ENCODE measurements at places on chromosomes 7 and 10.

DNA sequence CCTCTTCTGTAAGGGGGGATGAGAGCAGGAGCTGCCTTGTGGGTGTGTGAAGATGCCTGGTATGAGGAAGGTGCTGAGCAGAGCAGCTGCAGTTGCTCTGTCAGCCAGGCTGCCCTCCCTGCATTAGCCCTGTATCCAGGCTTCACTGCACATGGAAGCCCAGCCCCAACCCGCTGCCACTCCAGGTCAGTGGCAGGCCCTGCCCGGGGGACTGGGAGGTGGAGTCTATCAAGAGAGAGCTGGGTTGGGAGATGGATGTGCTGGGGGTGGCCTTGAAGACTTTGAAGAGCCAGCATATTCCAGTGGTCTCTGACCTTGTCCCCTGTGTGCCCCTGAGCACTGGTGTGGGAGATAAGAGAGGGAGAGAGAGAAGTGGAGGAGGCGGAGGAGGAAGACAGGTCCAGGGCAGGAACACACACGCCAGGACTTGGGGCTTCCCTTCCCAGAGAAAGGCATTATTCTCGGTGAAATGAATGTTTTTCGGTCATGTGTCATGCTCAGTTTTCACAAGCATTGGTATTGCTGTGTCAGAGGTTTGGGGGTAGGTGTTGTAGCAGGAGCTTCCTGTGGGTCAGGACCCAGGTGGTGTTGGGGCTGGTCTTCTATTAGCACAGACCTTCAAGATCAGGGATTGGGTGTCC, 2.6 kb downstream of the PPIF start:
- DNase-seq, result no peak

DNA sequence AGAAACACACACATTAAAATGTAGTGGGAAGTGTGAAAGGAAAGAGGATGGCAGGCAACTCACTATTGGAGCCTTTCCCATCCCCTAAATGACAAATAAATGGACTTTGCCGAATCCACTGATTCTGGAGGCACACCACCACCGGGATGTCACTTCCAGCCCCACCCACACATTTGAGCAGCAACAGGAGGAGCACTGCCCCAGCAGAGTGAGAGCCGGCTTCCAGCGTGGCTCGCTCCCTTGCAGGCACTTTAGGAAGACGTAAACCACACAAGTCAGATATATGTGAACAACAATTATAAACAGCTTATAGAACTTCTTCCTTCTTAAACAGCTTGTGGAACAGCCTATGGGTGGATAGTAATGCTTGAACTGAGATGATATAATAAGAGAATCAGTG, 191.0 kb downstream of the DGKI start:
- no peak for DNase-seq

GRCh38 chr10:101535949-101536348, 52.1 kb downstream of the POLL start:
- no peak for DNase-seq

GRCh38 chr7:159197066-159197975, 52.7 kb upstream of the VIPR2 start:
- DNase-seq, result peak; percentile 40

GRCh38 chr7:145123502-145123901, 287.6 kb upstream of the TPK1 start:
- peak; percentile 14 for DNase-seq

- DNase-seq, result no peak
These were observed 128.7 kb downstream of the TSPAN12 start for GRCh38 chr7:120729245-120729644.

DNA sequence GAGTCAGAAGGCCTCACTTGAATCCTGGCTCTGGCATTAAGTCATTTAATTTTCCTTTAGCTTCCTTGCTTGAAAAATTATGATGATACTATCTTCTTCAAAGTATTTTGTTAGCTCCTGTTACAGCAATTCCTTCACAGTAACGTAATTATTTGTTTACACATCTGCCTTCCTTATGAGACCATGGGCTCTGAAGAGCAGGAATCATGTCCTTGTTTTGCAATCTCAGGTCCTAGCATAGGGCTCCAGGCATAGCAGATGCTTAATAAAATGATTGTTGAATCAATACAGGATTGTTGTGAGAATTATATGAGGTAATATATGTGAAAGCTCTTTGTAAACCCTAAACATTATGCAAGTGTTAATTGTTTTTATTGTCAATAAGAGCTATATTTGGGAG, 25.5 kb downstream of the KLHDC10 start:
- no peak for DNase-seq

DNA sequence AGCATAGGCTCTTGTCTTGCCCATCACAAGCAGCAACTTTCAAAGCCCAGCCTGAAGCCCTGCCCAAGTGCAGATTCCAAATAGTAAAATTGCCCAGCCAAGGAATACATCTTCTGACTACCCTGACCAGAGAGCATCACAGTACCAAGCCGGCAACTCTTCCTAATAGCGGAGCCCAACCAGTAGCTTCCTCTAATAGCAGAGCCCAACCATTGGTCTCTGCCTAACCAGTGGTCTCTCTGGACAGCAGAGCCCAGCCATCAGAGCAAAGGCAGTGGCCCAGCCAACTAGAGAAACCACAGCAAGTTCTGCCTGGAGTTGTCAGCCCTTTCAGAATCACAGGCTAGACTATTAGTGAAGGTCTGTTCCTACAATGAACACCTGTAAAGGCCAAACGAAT, 285.6 kb downstream of the HGF start:
- DNase-seq, result peak; percentile 53

DNA sequence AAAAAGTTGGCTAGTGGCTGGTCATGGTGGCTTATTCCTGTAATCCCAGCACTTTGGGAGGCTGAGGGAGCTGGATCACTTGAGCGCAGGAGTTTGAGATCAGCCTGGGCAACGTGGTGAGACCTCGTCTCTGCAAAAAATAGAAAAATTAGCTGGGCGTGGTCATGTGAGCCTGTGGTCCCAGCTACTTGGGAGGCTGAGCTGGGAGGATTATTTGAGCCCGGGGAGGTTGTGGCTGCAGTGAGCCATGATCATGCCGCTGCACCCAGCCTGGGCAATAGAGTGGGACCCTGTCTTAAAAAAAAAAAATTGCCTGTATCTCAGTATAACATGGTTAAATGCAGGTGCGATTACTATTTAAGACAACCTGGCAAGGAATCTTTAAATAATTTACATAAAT, 61.0 kb downstream of the ADD3 start:
- DNase-seq, result no peak

GRCh38 chr7:138125598-138126111, 49.4 kb downstream of the AKR1D1 start:
- peak; percentile 88 for DNase-seq

DNA sequence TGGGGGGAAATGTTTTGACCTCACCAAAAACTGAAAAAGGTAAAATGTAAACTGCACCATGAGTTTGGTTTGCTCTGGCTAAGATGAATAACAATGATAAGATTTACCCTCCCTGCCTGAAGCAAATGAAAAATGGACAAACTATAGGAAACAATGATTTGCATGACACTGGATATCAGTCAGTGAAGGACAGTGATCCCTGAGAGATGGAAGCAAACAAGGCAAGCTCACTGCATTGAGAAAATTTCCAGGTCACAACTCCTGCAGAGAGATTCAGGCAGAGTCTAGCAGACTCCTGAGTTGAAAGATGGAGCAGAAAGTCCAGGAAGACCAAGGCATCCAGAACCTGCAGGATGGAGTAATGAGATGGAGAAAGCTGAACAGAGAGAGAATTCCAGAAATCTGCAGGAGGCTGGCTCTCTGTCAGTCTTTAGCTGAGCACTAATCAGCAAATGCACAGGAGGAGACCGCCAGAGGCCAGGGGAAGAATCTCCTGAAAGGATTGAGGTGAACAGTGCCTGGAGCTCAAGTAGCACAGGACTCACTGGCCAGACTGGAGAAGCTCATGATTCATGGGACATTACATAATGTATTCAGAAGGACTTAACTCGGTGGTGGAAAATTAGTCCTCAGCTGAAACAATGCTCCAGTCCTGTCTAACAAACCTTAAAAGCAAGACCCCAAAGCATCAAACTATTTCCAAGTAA, 51.2 kb upstream of the PALS2 start:
- DNase-seq, result no peak

- no peak for DNase-seq
These were observed 550.0 kb downstream of the REEP3 start for GRCh38 chr10:64071218-64071617.

DNA sequence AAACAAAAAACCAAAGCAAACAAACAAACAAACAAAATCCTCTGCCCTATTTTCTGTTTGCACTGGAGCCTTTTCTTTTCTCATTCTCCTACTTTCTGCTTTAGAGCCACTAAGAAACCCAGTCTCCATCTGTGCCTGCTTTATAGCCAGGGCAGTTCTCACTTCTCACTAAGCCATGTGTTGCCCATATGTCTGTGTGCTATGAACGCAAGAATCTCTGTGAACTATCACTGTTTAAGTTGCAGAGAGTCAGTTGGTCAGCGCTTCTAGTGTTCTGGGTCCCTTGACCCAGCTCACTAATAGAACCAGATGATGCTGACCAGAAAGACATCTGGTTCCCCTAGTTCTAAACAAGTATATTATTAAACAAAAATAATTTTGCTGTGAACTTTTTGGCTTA, 81.4 kb downstream of the FAM185A start:
- no peak for DNase-seq

DNA sequence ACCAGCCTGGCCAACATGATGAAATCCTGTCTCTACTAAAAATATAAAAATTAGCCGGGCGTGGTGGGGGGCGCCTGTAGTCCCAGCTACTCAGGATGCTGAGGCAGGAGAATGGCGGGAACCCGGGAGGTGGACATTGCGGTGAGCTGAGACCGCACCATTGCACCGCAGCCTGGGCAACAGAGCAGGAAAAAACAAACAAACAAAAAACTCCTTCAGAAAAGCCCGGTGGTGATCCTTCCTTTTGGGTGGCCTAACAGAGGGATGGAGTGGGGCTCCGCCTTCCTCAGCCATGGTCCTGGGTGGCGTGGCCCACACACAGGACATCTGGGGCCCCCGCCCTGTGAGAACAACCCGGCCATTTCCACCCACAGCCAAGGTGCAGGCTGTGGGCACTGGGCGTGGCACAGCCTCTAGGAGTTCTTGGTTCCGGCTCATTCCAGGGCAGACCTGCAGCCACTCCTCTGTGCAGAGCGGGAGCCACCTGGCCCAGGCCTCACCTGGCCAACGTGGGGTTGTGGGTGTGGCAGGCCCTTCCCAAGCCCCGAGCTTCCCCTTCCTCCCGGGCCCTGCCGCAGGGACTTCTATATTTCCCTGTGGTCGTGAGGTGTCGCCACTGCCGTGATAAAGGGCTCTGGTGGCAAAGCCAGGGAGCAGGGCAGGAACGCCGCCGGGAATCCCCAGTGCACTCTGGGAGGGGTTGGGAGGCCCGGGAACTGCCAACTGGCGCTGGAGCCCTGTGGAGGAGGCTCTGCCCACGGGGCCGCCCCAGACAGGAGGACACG, 37.6 kb downstream of the GET4 start:
- no peak for DNase-seq

- no peak for DNase-seq
These were observed 60.7 kb downstream of the ABCB4 start for GRCh38 chr7:87414794-87415188.

DNA sequence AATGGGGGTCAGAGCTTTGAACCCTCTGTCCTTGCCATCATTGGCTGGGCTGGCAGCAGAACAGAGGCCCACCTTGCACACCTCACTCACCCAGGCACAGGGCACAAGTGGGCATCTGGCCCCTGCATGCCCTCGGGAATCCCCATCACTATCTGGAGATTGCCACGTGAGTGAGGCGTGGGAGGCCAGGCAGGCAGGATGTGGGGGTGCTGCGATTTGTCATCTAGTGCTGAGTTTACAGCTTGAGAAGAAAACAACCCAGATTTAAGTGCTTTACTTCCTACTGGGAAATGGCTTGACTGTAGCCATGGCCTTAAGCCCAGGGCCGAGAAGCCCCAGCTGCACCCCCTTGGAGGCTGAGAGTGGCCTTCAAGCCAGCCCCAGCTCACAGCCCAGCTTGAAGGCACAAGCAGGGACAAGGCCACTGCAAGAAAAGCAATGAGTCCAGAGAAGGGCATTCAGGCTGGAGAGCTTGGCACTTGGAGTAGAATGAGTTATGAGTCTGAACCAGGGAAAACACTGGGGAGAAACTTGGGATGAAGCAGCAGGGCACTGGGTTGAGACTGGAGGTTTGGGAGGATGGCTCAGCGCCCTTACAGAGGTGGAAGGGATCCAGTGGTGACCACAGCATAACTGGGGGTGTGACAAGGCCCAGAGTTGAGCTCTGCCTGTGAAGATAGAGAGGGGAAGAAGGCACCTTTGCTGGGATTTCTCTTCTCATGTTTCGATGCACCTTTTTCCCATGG, 123.0 kb downstream of the CXCL12 start:
- peak; percentile 6 for DNase-seq

GRCh38 chr7:37065779-37066271, 341.5 kb upstream of the AOAH start:
- DNase-seq, result peak; percentile 77

DNA sequence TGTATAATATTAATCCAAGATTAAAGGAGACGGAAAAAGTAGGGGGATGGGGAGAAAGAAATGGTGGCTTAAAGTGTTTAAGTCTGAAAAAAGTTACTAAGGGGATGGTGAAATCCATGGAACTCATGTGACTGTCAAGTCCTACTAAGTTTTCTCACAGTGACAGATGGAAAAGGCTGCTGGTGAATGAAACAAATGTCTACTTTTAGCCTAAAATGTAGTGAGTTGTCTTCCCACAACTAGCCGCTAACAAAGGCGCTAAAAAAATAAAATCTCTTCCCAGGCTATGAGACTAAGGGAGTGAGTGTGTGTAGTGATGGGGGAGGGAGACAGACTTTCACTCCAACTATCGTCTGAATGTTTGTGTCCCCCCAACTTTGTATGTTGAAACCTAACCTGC, 12.6 kb downstream of the VIM start:
- DNase-seq, result no peak

DNA sequence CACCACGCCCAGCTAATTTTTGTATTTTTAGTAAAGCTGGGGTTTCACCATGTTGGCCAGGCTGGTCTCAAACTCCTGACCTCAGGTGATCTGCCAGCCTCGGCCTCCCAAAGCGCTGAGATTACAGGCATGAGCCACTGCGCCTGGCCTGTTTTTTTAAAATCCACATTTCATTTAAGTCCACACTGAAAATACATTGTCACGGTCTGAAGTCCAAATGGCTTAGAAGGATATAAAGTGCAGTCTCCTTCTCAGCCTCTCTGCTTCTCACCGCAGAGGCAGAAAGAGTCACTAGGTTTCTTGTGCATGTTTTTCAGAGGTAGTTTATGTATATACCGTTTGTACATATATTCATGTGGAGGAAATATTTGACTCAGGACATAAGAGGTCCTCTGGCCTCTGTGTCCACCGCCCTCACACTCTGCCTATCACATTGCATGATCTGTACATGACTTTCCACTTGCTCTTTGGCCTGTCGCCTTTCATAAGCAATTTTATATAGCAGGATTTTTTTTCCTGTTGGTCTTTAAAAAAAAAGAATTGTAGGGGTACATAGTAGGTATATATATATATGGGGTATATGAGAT, 42.9 kb downstream of the BLNK start:
- no peak for DNase-seq

DNA sequence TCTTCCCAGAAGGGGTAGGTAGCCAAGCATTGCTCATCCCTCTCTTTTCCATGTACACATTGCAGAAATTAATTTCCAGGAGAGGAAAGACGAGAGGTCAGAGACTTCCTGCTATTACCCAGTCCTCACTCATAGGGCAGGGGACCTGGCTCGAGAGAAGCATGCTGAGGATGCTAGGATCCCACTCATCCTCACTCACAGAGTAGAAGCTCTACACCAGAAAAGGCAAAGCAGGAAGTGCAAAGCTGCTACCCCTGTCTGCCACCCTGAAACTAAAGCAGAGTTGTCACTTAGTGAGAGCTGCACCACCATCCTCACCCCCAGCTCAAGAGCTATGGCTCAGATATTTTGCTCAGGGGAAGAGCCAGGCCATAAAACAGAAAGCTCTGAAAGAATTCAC, 9.9 kb downstream of the OR9A2 start:
- no peak for DNase-seq

Data from HT1080 (cell line).